SW 1271 (cell line): ENCODE measurements at places on chromosomes 5 and 9.

DNA sequence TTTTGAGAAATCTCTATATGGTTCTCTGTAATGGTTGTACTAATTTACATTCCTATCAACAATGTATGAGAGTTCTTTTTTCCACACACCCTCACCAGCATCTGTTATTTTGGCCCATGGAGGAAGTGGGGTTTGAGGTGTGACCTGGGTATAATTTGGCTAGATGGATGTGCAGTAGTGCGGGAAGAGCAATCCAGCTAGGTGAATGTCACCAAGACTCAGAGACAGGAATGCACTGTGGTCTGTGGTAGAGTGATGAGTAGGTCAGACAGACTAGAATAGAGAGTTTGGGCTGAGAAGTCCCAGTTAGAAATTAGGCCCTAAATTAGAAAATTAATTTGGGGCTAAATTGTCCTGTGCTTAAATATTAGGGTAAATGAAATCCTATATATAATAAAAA lies 32.8 kb upstream of the PIP5K1B start:
- DNase-seq = no peak

GRCh38 chr9:124758061-124758460 lies 13.1 kb downstream of the NR6A1 start:
- no peak for DNase-seq

DNA sequence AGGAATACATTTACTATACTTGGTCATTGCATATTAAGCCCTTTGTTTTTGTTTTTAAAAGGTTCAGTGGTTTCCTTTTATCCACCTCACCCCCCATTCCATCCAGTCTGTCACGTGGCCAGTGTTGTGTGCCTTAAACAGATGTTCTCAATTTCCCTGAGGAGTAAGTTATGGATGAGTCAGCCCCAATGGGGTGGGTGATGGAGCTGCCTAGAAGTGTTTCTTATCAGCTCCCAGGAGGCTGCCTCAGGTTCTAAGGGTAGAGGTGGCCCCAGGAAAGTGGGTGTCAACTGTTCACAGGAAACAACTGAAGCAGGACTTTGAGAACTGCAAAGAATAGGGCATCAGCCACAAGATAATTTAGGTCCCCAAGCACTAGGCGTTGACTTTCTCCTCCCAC lies 41.1 kb downstream of the ACTBL2 start:
- no peak for DNase-seq

DNA sequence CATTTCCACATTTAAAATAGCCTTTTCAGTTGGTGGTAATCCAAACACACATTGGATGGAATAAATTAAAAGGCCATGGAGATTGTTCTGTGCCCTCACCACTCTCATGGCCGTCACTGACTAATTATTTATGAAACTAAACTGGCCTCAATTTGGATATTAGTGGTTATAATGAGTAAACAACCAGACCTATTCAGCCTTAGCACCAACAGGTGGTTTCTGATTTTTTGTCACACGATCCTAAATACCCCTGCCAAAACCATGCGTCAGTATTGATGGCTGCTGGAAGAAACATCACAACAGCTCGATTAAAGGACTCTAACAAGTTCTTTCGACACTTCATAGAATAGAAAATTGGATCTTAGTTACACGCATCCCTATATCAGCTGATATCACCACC lies 276.0 kb upstream of the DAP start:
- no peak for DNase-seq

GRCh38 chr5:126126574-126126973 lies 296.6 kb upstream of the GRAMD2B start:
- no peak for DNase-seq
